ENCODE measurements at places on chromosomes 1 and 21. TPM values are rescaled to one million over a fixed set of nuclear protein-coding genes. Genes with fewer than 3 reads are reported as not detected.

MIB2 gene
- total RNA-seq: 17.7 TPM

CFAP74 gene
- total RNA-seq: 0.06 TPM

C8B gene
- not detected for total RNA-seq

LZIC gene
- 19.5 TPM for total RNA-seq

NID1 gene
- 7.7 TPM for total RNA-seq

PROK1 gene
- total RNA-seq: not detected

CELA3B gene
- not detected for total RNA-seq

BATF3 gene
- 32.8 TPM for total RNA-seq

IVNS1ABP gene
- 26.1 TPM for total RNA-seq

RGSL1 gene
- total RNA-seq: not detected

GALE gene
- total RNA-seq: 69.7 TPM

APOBEC4 gene
- not detected for total RNA-seq

OR2L13 gene
- total RNA-seq: not detected

SFN gene
- 551 TPM for total RNA-seq

TRPM2 gene
- 8.3 TPM for total RNA-seq

ACTN2 gene
- not detected for total RNA-seq

PTGS2 gene
- 3.5 TPM for total RNA-seq

SLC19A1 gene
- 20.3 TPM for total RNA-seq

ANKRD35 gene
- not detected for total RNA-seq

EYA3 gene
- total RNA-seq: 5.6 TPM

PLEKHA6 gene
- total RNA-seq: 35.1 TPM

EPS15 gene
- total RNA-seq: 15.8 TPM

LCE3D gene
- 2.8 TPM for total RNA-seq

FLG gene
- not detected for total RNA-seq

ADAMTS5 gene
- total RNA-seq: not detected

LAMB3 gene
- total RNA-seq: 22.9 TPM

FAM72D gene
- total RNA-seq: 4.5 TPM

PDC gene
- total RNA-seq: not detected

ANGPTL3 gene
- not detected for total RNA-seq

CLDN17 gene
- not detected for total RNA-seq

CACNA1S gene
- not detected for total RNA-seq

F13B gene
- 0.08 TPM for total RNA-seq

RCAN1 gene
- total RNA-seq: 12.6 TPM

ALG14 gene
- total RNA-seq: 5.9 TPM

MATN1 gene
- 0.02 TPM for total RNA-seq

OR6Y1 gene
- not detected for total RNA-seq

DENND2D gene
- 1.0 TPM for total RNA-seq

ARMH1 gene
- 0.66 TPM for total RNA-seq

OR10J1 gene
- total RNA-seq: not detected

CENPF gene
- total RNA-seq: 65.6 TPM

OR2M3 gene
- total RNA-seq: not detected

RHCE gene
- not detected for total RNA-seq

LPGAT1 gene
- 28.0 TPM for total RNA-seq

IFI44L gene
- total RNA-seq: 0.28 TPM

PLA2G2C gene
- not detected for total RNA-seq

C1QC gene
- total RNA-seq: not detected

FCRLB gene
- 1.5 TPM for total RNA-seq

ATG4C gene
- 3.9 TPM for total RNA-seq

NHLH1 gene
- 0.40 TPM for total RNA-seq

LCE1A gene
- total RNA-seq: not detected

FABP3 gene
- total RNA-seq: not detected

OR2T35 gene
- total RNA-seq: not detected

RPE65 gene
- not detected for total RNA-seq

TSPEAR gene
- not detected for total RNA-seq

SGIP1 gene
- total RNA-seq: not detected

SPRR3 gene
- total RNA-seq: not detected

GBP6 gene
- not detected for total RNA-seq

SRM gene
- total RNA-seq: 206 TPM

NKAIN1 gene
- 0.95 TPM for total RNA-seq

Data from A549 treated with AZD2906 at 1 μM for 4 hours (cell line).